Activated naive CD4-positive, alpha-beta T cell treated with Interleukin-2 at 50 U/mL for 16 hours (primary cell): ENCODE measurements at places on chromosomes 12 and 14.

DNA sequence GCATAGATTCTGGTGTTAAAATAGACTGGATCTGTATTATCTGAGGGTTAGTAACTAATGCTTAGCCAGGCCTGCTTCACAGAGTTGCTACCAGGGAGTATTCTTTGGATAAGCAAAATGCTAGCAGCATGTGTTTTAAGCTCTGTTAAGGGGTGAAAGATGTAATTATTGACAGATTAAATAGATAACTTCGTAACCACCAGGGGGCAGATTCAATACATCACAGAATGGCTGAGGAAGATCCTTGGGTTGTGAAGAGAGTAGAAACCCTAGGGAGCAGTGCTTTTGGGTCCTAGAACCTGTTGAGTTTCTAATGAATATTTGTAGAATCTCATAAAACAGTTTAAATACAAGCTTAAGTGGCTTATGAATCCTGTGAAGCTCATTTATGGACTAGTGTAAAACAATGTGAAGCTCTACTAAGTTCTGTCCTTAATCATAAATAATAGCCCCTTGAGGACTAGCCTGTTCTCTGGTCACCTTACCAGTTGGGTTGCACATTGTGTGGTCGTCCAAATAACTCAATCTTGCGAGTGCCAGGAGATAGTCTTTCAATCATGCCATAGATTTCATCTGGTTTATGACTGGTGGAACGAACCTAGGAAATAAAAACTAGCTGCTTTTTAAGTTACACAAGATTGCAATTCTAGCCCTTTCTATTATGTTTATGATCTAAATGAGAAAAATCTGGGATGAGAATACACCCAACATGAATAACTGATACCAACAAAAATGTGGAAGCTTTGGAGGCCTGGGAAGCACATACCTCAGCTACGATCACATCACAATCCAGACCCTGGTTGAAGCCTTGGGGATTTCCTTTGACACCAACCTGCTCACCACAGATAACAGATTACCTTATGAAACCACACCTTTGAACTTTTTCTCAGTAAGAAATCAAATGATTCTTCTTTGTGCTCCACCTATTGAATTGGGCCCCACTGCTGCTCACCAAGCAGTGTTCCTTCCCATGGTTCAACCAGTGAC lies 12.3 kb downstream of the METTL3 start:
- no peak for DNase-seq

GRCh38 chr12:89517720-89518119 lies 6.9 kb downstream of the GALNT4 start:
- no peak for DNase-seq

DNA sequence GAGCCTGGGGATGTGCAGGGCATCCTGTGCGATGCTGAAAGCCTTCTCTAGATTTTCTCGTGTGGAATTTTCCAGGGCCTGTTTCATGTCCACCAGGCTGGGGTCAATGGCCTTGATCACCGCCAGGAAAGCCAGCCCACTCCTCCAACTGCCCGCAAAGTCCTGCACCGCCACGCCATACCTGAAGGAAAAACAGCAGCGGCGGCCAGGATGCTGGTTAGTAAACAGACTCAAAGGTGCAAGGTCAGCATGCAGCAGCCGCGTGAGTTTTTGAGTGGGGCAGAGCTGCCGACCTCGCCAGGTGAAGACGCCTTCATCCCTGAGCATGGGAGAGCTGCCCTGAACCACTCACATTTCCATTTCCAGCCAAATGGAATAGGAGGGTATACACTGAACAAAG lies 53.4 kb upstream of the DICER1 start:
- DNase-seq, result no peak

DNA sequence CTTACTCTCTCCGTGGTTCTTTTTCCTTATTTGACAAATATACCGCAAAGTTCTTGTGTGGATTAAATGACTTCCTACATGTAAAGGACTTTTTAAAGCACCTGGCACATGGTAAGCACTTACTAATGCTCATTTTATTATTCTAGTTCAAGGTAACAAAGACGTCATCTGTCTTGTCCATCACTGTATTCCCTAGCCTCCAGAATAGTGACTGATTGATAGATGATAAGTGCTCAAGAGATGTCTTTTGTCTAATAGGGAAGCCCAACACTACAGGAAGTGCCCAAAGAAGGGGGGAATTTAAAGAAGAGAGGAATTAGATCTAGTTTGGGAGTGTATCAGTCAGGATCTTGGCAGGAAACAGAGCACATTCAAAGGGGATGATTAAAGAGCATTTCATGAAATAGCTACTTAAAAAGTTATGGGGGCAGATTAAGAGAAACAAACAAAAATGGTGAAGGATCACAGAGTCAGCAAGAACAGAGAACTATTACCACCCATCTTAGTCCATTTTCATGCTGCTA lies 151.9 kb downstream of the GXYLT1 start:
- DNase-seq, result no peak

- DNase-seq, result no peak
Measured at GRCh38 chr14:91902336-91902735, 35.0 kb upstream of the TC2N start.

- no peak for DNase-seq
Measured at GRCh38 chr12:69042970-69043369, 110.0 kb upstream of the CPM start.

DNA sequence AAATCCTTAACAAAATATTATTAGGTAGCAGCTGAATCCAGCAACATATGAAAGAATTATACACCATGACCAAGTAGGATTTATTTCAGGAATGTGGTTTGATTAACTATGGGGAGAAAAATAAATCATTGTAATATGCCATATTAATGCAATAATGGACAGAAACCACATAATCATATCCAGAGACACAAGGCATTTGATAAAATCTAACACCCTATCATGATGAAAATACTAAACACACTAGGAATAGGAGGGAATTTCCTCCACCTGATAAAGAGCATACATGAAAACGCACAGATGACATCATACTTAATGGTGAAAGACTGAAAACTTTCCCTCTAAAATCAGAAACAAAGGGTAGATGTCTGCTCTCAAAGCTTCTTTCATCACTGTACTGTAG lies 238.9 kb downstream of the PHLDA1 start:
- no peak for DNase-seq

DNA sequence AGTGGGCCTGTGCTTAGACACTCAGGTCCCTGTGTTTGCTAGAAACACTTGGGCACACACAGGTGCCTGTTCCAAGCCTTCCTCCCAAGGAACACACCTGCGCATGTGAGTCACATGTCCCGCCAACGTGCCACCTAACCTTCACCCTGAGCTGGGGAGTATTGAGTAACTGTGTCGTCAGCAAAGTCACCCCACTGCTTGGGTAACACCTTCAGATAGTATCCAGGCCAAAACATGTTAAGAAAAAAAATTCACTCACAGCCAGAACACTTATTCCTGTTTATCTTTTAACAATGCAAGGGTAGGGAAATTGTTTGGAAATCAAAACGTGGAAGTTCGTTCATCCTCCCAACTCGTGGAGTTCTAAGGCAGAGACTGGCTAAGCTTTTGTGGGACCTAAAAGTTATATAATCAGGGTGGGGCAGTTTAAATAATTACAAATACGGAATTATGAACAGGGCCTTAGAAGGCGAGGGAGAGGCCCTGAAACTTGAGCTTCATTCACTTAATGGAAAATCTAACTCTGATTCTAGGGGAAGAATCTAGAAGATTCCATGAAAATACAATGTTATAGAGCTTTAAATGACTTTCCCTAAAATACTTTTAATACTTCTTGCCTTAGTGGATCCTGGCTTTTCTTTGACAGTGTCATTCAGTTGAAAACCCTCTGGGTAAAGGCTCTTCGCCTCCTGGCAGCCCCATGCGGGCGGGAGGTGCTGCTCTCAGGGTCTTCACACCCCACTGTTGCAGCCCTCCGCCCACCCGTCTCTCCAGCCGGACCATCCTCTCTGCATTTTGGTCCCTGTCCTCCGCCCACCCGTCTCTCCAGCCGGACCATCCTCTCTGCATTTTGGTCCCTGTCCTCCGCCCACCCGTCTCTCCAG lies 30.3 kb upstream of the ADIPOR2 start:
- peak; percentile 59 for DNase-seq

GRCh38 chr14:29757188-29757680 lies 170.4 kb downstream of the PRKD1 start:
- no peak for DNase-seq

DNA sequence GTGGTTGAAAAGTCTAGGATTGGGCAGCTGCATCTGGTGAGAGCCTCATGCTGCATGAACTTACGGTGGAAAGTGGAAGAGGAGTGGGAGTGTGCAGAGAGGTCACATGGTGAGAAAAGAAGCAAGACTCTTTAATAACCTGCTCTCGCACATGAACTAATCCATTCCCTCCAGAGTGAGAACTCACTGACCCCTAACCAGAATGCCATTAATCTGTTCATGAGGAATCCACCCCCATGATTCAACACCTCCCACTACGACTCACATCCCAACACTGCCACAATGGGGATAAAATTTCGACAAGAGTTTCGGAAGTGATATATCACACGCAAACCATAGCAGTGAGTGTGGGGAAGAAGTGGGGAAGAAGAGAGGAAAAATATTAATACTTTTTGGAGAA lies 377.4 kb downstream of the NAV3 start:
- DNase-seq, result no peak

DNA sequence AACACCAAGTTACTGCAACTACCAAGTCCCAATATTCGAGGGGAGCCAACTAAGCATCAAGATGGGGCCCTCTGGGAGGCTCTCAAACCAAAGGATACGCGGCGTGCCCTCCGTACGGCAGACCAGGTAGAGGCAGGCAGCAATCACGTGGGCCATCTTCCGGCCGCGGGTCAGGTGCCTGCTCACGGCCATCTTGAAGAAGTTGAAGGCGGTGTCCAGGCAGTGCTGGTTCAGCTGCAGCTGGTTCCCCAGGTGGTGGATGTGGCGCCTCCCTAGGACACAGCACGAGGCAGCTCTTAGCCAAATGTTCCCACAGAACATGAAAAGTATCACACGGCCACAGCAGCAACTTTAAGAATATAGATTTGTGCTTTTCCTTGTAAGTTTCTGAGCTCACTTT lies 24.3 kb downstream of the BTBD6 start:
- DNase-seq, result no peak

DNA sequence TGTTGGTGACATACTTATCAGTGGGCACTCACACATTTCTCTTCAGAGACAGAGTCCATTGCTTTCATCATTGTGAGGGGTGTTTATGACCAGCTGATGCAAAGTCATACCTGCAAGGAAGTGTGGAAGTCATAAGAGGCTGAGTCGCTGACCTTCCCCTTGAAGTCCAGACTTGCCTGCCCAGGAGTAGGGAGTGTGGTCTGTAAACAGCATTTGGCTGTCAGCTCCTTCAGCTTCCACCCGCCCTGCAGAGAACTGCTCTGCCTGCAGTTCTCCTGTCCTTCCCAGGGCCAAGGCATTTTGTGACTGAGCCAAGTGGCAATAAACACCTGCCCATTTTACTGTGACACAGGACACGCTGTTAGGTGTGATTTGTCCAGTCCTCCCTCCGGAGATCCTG lies 801.3 kb downstream of the BCL11B start:
- DNase-seq, result no peak

DNA sequence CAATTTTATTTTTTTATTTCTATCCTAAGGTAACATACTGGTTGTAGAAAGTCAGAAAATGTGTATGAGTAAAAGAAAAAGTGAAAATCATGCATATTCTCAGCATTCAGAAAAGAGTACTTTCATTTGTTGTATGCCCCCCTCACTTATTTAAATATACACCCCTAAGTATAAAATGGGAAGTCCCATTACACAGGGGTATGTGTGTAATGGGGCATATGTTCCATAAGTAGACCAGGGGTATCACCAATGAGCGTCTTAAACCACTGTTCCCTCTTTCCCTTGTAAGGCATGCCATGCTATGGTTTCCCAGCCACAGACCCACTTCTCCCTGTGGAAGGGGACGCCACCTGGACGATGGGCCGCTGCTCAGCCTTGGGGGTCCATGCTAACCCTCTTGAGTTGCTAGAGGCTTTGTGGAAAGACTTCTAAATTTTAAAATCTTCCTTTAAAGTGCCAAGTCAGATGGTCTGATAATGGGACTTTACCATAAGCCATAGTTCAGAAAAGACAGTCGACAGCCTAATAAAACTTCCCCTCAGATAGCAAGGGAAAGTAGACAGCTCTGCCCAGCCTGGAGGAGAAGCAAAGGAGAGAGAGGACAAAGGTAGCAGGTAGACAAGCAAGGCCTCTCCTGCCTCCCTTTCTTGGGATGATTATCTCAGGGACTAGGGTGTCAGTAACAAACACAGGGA lies 118.2 kb downstream of the ZFP36L1 start:
- no peak for DNase-seq

GRCh38 chr14:94143711-94144110 lies 14.3 kb upstream of the IFI27L2 start:
- no peak for DNase-seq

GRCh38 chr14:91925001-91925726 lies 22.3 kb downstream of the FBLN5 start:
- no peak for DNase-seq

DNA sequence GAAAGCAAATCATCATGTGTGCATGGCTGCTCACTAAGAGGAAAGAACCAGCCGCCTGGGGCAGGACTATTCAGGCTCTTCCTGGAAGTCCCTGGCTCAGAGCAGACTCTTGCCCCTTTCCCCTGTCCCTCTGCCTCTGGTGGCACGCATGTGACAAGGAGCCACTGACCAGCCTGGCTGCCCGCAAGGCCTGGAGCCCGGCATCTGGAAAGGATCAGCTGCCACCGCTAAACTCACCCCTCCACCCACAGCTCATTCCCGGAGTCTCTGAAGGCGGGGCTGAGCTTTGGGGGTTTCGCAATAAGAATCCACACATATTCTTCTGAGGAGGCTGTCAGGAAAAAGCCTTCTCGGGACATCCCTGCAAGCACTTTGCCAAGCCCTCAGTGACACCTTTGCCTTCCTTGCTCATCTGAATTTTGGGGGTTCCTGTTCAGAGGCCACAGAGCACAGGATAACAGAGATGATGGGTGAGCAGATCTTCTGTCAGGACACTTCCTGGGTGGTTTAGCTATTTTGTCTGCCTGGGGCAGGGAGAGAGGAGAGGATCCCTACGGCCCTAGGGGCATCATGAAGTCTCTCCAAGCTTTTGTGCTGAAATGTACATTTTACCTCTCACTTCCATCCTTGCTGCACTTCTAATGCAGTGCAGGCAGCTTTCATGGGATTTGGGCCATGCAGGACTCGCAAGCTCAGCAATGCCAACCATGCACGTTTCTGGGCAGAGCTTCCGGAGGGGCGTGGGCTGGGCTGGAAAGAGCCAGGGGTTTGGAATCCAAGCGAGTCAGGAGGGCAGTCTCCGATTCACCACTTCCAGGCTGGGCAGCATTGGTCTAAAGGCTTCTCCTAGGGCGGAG lies 124.8 kb upstream of the MAP1LC3B2 start:
- DNase-seq, result no peak

DNA sequence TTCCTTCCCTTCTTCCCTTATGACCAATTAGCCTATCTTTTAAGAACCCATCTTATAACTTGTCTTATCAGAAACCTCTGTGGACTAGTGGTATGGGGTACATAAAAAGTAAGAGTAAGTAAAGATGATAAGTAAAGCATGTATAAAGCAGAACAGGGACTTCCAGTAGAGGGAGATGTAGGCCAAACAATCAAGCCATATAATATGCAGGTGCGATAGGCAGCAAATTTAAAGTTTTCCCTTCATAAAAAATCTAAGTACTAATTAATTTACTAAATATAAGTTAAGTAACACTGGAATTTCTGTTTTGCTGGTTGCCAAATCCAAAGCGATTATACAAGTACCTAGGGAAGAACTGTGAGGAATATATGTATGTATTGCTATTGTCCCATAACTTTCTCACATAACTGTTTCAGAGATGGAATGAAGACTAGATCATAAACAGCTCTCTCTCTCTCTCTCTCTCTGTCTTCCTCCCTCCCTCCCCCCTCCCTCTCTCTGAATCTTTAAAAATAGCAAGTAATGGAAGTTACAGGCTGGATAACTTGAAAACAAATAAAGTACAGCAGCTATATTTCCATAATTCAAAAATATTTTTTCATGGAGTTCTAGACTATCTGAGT lies 25.7 kb downstream of the METTL25 start:
- no peak for DNase-seq
